ENCODE measurements at places on chromosomes 13 and 19.

GRCh38 chr19:54160182-54160811 is 776 bp upstream of the LENG1 start:
- DNase-seq: no peak

- no peak for DNase-seq
Observed at GRCh38 chr19:55446060-55446459, 3.0 kb upstream of the SHISA7 start.

DNA sequence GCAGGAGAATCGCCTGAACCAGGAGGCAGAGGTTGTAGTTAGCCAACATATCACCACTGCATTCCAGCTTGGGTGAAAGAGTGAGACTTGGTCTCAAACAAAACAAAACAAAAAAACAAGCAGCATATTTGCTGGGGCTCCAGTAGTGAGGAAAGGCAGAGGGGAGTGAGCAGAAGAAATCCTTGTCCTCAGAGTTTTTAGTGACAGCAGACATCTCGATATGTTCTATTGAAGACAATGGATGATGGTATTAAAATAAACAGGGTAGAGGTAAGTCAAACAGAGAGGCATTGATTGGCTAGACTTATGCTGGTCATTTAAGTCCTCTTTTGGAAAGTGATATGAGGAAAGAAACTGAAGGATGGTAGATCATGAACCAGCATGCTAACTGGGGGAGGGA is 19.0 kb downstream of the NLRP7 start:
- no peak for DNase-seq

DNA sequence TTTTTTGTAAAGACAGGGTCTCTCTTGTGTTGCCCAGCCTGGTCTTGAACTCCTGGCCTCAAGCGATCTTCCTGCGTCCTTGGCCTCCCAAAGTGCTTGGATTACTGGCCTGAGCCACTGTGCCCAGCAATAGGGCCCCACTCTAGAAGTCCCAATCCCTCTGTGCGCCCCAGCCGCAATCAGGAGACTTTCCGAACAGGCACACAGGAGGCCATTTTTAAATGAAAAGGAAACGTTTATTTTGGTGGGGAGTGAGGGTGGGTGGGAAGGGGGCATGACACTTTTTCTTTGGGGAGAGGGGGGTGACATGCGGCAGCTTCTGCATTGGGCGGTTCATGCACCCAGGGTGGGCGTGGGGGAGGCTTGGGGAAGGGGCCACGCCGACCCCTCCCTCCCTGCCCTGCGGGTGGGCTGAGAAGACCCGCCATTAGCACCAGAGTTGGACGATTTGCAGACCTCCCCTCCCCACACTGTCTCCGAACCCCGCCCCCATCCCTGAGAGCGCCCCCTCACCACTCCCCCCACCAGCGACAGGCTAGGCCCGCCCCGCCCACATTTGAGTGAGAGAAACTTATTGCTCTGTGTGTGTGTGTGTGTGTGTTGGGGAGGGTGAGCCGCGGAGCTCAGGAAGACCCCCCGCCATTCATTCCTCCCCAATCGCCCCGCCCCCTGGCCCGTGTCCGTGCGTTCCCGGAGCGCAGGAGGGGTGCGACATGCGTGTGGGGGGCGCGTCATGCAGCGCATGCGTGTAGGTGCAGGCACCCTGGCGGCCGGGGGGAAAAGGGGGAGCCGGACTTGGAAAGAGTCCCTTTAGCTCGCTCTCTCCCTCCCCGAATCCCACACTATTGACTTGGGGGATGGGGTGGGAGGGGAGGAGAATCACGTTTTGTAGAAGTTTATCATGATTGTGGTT is 17.2 kb downstream of the KCNC3 start:
- DNase-seq: no peak

DNA sequence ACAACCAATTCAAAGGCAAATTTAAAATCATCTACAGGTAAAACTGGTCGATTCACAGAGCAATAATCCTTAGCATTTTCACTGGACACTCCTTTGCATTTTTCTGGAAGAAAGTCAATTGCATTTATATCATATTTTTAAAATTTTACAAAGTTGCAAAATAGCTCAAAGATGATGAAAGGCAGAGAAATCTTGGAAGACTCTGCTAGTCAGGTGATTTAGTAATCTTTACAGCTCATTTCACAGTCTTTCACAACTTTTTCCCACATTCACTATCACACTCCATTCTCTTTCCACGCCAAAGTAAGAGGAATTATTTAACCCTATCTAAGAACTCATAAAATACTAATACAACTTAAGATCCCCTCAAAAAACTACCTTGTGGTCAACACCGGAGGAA is 1063.8 kb downstream of the EFNB2 start:
- DNase-seq: no peak

- no peak for DNase-seq
Observed at GRCh38 chr13:27960362-27961226, 8.5 kb downstream of the CDX2 start.

DNA sequence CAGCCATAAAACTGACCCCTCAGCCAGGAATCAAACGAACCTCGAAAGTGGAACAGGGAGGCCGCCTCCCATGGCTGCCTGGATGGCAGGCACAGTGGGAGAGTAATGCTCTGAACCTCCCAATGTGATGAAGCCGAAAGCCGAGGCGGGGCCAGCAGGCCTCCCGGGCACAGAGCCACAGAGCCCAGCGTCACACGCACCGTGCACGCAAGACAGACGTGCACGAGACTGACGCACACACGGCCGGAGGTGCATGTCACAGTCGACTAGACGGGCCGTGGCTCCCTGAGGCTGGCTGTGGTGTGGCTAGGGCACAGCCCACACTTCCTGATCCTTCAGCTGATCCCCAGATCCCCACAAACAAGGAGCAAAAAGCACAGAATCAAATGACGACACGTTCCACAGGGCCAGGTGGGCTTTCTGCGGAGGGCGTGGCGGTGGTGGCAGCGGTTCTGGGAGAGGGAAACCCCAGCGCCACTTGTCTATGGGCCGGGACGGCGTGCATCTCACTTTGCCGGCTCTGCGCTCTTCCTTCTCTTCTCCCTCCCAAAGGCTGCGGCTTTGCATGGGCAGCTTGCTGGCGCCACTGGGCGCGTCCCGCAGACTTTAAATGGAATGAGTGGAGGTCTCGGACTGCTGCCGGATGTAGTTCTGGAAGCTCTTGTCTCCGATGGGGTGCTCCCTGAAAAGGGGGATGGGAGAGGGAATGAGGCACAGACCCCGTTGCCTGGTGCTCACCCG is 5.0 kb upstream of the C13orf46 start:
- no peak for DNase-seq

DNA sequence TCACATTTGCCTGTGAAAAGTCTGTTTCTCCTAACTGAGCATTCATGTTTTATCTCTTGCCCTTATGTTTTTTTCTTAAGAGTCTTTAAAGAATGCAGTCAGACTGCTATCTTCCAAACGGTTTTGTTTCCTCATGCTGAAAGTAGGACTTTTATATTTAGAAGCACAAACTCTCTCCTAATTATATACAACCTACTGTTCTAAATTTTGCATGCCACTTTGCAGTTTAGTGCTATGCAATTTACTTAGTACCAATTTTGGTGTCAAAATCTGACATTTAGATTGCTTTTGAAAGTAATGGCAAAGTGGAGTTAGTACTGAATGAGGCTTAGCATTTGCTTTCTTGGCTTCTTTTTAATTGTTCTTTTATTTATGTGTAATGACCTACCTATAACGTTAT is 55.1 kb upstream of the PCDH20 start:
- no peak for DNase-seq

- DNase-seq: no peak
Observed at GRCh38 chr13:101474419-101474957, 22.0 kb downstream of the ITGBL1 start.

GRCh38 chr13:41059456-41060081 is 1.7 kb upstream of the WBP4 start:
- DNase-seq: no peak

- no peak for DNase-seq
Observed at GRCh38 chr19:39555883-39556282, 15.9 kb upstream of the EID2 start.

- DNase-seq: no peak
Observed at GRCh38 chr19:33259539-33259938, 33.9 kb upstream of the SLC7A10 start.

- DNase-seq: no peak
Observed at GRCh38 chr13:109834973-109835720, 48.8 kb upstream of the IRS2 start.

DNA sequence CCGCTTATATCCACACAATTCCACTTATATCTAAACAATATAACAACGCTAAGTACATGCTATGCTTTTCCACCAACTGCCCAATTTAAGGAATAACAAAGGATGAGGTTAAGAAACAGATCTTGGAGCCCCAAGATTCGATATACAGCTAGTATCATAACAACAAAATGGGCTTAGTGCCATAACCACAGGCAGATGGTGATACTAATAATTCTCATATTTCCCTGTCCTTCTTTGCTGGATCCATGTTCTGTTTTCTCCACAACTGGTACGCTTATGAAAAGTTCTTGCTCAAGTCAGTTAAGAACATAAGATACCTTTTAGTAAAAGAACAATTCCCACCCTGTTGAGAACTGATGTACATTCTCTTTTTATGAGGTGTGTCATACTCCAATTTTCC is 33.9 kb downstream of the CAB39L start:
- DNase-seq: no peak

DNA sequence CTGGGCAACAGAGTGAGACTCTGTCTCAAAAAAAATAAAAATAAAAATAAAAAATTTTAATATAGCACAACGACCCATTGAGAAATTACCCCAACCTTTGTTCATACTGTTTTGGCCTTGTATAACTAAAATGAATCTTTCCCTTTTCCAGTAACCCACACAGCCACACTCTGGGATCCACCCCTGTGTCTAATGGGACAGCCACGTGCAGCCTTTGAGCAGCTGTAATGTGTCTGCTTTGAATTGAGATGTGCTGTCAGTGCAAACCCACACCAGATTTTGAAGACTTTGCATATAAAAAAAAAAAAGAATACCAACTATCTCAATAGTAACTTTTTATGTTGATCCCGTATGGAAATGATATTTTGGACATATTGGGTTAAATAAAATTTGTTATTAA is 112.7 kb upstream of the UBL3 start:
- DNase-seq: no peak

GRCh38 chr13:77298426-77298825 is 28.5 kb downstream of the MYCBP2 start:
- DNase-seq: no peak

DNA sequence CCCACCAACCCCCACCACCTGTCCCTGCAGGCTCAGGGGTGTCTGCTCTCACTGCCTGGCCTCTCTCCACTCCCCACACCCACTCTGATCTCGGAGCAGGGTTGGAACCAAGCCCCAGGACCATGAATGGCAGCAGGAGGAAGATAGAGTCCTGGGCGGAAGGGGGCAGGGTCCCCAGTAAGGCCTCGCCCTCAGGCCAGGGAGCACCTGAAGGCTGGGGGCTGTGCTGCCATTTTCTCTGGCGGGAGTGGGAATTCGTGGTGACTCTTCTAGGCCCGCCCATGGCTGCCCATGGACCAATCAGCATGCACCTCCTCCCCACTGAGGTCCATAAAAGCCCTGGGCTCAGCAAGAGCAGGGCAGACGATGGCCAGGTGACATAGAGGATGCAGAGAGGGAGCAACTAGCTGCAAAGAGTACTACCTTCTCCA is 25.0 kb downstream of the KBTBD6 start:
- DNase-seq: no peak

GRCh38 chr13:44438234-44438579 is 64.6 kb downstream of the SERP2 start:
- no peak for DNase-seq

DNA sequence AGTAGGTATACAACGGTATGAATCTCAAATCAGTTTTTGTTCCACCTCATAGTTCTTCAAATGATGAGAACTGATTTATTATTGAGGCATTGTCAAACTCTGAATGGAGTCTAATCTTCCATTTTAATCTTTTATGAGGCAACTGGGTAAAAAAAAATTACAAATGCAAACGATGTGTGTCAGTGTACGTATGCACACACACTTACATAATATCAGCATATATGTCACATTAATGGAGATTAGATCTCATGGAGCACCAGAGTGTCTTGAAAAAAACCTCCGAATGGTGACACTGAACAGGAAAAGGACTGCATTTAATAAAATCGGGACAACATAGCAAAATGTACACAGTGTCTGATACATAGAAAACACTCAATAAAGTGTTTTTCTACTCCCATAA is 842.7 kb downstream of the EFNB2 start:
- no peak for DNase-seq

DNA sequence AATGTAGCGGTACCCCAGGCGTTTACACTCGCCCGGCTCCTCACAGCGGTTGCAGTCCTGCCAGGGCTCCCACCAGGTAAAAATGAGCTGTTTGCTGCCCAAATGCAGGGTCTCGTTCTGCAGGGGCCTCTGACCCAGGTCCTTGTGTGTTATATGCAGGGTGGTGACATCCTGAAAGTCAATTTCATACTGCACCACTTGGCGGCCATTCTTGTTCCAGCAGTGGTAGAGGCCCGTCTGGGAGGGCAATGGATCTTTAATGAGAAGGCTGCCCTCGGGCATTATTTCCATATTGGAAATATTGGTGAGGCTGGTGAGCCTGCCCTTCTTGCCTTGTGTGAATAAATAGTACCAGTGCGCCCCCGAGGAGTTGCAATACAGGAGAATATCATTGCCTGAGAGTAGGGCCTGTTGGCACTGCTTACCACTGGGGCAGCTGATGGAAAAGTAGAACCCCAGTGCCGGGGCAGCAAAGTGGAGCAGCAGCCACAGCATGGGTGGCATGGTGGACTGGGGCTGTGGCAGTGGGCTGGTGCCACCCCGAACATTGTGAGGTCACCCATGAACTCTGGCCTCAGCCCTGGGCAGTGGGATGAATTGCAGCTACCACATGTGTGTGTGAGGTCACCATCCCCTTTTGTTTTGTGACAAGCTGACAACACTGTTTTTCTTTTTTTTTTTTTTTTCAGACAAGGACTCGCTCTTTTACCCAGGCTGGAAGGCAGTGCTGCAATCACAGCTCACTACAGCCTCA is at the start of gene FAM187B:
FAM187B (minus strand) TSS at position 563 of the 754 bp plus-strand sequence; CDS start at position 504, 59 bp downstream.
- no peak for DNase-seq
